ENCODE measurements at places on chromosomes 16 and 17. TPM values are rescaled to one million over a fixed set of nuclear protein-coding genes. Genes with fewer than 3 reads are reported as not detected.

Gene KRT13
- not detected for total RNA-seq

Gene SLFN12
- total RNA-seq = 21.3 TPM

DNA sequence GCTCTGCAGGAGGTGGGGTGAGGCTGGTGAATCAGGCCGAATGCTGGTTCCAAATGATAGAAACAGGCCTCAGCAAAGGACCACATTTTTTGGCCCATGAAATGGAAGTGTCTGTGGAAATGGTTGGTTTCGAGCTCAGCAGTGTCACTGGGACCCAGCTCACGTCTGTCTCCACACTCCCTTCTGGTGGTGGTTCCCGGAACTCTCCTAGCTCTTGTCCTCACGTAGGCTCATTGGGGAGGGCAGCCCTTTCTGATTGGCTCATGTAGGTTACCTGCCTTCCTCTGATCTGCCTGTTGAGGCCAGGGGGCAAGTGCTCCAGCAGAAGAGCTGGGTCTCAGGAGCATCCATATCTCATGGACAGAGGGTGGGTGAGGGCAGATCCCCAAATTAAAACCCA is 4.0 kb downstream of the ALG1 start:
- DNase-seq = no peak

- DNase-seq = peak; percentile 51
Observed at GRCh38 chr16:49986351-49987124, 38.5 kb upstream of the CNEP1R1 start.

Gene MAFG
- total RNA-seq = 61.0 TPM

DNA sequence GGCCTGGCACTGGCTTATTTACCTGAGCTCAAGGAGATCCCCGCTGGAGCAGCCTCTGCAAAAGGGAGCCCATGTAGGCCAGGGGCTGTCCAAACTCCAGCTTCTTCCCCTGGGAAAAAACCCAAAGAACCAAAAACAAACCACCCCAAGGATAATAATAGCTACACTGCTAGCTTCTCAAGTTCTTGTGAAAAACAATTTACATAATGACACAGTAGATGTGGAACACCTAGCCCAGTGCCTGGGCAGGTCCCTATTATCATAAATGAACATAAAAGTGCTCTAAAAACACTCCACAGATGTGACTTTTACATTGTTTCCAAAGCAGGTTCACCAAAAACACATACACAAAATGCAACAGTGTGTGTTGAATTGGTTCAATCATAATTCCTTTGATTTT is 27.3 kb downstream of the CENPV start:
- no peak for DNase-seq

Gene TBC1D3K
- not detected for total RNA-seq

Gene TMEM92
- not detected for total RNA-seq
